ENCODE measurements at places on chromosomes 2 and 18.
A peak's percentile ranks its signal among the peaks of the same experiment; 100 is the strongest.

GRCh38 chr2:13474538-13474937 is 757.8 kb downstream of the TRIB2 start:
- no peaks in the 10 kb centered on the region for H3K4me1 ChIP-seq
- DNase-seq = no peak
- no peaks in the 10 kb centered on the region for H3K27me3 ChIP-seq
- no peak overlapping the region for H3K4me3 ChIP-seq
- no peaks in the 10 kb centered on the region for H3K36me3 ChIP-seq

DNA sequence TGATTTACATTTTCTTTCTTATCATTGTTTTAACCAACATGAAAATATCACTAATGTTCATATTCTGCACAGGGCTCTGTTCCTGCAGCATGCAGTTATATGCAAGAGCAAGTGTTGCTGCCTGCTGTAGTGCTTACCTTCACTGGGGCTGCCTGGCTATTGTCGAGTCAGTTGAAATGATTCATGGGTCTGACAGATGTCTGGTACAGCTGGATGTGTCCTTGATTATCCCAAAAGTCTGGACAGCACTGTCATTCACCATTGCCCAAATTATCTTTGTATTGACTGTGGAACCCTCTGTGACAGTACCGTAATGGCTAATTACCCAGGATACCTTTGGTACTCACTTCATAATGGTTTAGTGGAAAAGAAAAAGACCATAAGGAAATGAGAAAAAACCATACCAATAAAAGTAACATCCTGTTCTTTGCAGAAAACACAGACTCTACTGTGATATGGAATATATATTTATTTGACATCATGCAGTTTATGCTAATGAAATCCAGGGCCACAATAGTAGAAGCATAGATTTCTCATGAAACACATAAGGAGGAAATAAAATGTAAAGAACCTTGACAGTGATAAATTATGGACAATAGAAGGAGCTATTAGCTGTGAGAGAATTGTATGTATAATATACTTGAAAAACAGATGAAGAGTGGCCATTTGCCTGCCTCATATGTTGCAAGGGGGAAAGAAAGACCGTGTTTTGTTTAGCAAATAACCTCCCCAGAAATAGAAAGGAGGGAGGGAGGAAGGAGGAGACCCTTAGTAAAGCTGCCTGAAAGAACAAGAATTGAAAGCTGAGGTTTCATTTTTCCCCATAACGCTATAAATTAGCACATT is 249.8 kb upstream of the ATP5MC3 start:
- no peaks in the 10 kb centered on the region for H3K4me1 ChIP-seq
- H3K4me3 ChIP-seq = no peak overlapping the region
- no peaks in the 10 kb centered on the region for H3K27me3 ChIP-seq

DNA sequence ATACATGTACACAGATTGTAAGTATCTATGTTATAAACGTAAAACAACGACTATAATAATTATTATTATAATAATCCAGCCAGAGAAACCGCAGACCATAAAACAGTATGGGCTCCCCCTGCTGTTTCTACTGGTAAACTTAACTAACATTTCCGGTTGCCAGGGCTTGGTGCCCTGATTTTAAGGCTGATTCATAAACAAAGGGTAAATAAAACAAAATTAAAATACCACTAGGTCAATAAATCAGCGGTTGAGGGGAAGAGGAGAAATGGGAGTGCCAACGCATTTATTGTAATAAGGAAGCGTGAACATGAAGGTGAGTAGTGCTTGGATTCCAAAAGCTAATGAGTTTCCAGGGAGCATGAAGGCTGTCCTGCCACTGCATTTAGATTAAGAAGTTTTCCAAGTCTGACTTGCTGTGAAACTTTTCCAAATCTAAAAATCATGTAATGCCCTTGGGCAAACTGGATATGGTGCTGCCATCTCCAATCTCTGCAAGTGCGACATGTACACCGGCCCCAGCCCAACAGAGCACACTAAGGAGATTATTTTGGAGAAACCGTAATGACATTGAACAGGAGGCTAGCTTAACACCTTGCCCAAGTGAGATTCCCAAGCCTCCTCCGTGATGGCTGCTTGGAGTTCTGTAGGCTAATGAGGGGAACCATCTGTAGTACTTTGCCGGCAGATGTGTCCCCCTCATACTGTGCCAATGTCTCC is 50.7 kb upstream of the HNRNPA3 start:
- H3K27ac ChIP-seq = no peak overlapping the region
- H3K4me1 ChIP-seq = peaks cover 10% of the 10 kb centered on the region
- H3K4me3 ChIP-seq = no peak overlapping the region

DNA sequence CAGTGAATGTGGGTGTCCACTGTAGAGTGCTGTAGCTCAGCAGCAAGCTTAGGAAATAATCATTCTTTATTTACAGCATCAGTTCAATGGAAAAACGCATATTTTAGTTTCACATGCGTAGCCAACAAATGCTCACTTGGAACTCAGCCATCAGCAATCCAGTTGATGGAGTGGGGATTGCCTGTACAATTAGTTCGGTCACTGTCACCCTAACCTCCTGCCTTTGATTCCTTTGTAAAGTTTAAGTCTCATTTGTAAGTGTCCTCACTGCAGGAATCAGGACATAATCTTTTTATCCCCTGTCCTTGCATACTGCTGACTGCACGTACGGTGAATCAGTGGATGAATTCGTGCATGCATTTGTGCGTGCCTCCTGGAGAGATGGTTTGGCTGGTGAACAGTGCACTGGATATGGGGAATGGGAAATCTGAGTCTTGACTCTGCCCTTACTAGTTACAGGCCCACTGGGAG is 55.9 kb downstream of the RAB31 start:
- DNase-seq = peak; percentile 2
- no peaks in the 10 kb centered on the region for H3K36me3 ChIP-seq
- H3K27me3 ChIP-seq = no peaks in the 10 kb centered on the region
- H3K4me3 ChIP-seq = no peak overlapping the region

DNA sequence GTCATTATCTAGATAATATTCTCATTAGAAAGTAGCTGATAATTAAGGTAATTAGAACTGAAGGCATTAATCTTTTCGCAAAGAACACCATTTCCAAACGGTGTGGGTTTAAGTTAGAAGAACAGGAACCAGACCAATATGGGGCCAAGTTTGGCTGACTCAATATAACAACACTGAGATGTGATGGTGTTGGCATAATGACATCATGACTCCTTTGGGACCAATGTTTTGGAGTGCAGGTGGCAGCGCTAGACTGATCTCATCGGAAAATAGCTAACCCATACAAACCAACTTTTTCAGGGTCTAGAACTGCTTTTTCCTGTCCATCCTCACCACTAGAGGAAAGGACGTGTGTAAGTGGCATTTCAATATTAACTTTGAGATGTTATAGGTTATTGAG is 1171.7 kb upstream of the ZEB2 start:
- H3K4me3 ChIP-seq = no peak overlapping the region
- no peak overlapping the region for H3K27ac ChIP-seq
- no peaks in the 10 kb centered on the region for H3K36me3 ChIP-seq
- no peaks in the 10 kb centered on the region for H3K4me1 ChIP-seq
- no peak for DNase-seq
- no peaks in the 10 kb centered on the region for H3K27me3 ChIP-seq

DNA sequence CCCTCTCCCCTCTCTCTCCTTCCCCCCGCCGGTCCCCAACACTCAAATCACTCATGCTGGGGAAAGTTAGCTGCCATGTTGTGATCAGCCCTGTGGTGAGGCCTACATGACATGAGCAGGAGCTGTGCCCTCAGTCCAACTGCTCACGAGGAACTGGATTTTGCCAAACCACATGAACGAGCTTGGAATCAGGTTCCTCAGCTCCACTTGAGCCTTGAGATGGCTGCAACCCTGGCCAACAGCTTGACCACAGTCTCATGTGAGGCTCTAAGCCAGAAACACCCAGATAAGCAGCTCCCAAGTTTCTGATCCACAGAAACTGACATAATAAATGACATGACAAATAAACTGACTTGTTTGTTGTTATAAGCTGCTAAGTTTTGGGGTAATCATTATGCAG is 38.4 kb downstream of the ARL4C start:
- H3K36me3 ChIP-seq = no peaks in the 10 kb centered on the region
- no peak for DNase-seq
- no peak overlapping the region for H3K4me3 ChIP-seq
- H3K27ac ChIP-seq = no peak overlapping the region

GRCh38 chr18:40049716-40050115 is 1905.3 kb upstream of the PIK3C3 start:
- DNase-seq = no peak
- no peaks in the 10 kb centered on the region for H3K36me3 ChIP-seq
- no peak overlapping the region for H3K27ac ChIP-seq
- no peak overlapping the region for H3K4me3 ChIP-seq
- H3K27me3 ChIP-seq = peaks cover 23% of the 10 kb centered on the region
- no peaks in the 10 kb centered on the region for H3K4me1 ChIP-seq

DNA sequence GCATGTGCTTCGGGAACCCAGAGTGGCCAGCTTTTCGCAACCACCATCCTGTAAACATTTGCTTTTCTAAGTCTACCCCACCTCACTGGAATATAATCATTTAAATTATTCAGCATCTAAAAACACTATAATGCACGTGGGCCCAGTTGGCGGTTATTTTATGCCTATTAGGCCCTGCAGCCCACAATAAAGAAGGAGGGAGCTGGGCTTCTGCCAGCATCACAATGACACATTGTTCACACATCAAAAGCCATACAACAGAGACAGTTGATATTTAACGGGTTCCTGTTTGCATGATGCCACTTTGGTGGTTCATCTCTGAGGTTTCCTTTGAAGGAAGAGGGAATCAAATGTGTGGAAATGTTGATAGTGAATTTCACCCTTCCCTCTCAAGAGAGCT is 916.0 kb upstream of the CELF4 start:
- H3K4me1 ChIP-seq = no peaks in the 10 kb centered on the region
- no peaks in the 10 kb centered on the region for H3K36me3 ChIP-seq
- no peak for DNase-seq
- H3K27ac ChIP-seq = no peak overlapping the region

GRCh38 chr2:112972423-112973086 is 5.3 kb upstream of the IL36G start:
- no peaks in the 10 kb centered on the region for H3K4me1 ChIP-seq
- H3K36me3 ChIP-seq = no peaks in the 10 kb centered on the region
- H3K27me3 ChIP-seq = peaks cover 79% of the 10 kb centered on the region

DNA sequence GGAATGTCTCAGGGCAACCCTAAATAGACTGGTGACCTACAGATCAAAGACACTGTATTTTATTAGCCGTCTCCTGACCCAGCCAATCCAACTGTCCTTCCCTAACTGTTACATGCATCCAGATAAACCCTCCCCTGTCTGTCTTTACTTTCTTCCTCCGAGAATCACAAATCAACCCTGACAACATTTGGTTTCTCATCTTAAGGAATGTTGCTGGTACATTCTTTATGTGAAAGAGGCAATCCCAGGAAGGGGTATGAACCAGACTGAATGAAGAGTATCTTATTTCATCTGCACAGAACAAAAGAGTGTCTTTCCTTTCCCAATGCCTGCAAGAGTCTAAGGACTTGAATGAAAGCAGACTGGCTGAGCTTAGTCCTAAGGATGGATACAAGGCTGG is 113.9 kb upstream of the LTBP1 start:
- DNase-seq = no peak
- H3K4me1 ChIP-seq = no peaks in the 10 kb centered on the region
- H3K27me3 ChIP-seq = no peaks in the 10 kb centered on the region

DNA sequence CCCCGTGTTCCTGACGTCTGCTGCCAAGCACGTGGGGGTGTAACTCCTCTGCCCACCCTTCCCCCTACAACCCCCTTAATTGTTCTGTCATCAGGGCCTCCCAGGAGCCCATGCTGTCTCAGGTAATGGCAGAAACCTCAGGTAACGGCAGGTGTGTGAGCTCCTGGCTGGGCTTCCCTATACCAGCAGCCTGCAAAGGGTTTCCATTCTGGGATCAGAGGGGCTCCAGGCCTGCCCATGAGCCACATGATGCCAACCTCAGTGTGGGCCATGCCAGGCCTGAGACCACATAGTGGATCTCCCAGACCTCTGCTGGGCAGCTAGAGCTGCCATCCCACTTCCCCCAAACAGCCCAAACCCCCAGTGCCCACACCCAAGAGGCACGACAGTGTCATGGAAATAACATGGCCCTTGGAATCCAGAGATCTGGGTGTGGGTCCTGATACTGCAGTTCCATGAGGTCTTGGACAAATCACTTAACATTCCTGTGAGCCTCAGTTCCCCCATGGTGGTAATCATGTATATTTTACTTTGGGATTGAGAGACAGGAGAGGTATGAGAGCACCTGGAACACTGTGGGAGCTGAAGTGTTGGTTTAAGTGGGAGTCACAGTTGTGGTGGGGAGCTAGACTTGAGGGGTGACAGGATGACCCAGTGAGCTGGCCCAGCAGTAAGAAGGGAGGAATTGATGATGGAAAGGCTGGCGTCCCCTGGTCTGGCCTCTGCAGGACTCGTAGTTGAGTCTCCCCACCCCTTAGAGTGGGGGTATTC is 59.6 kb downstream of the ATOH8 start:
- peaks cover 5% of the 10 kb centered on the region for H3K27me3 ChIP-seq
- no peak for DNase-seq
- peaks cover 12% of the 10 kb centered on the region for H3K4me1 ChIP-seq
- no peaks in the 10 kb centered on the region for H3K36me3 ChIP-seq
- H3K4me3 ChIP-seq = no peak overlapping the region

DNA sequence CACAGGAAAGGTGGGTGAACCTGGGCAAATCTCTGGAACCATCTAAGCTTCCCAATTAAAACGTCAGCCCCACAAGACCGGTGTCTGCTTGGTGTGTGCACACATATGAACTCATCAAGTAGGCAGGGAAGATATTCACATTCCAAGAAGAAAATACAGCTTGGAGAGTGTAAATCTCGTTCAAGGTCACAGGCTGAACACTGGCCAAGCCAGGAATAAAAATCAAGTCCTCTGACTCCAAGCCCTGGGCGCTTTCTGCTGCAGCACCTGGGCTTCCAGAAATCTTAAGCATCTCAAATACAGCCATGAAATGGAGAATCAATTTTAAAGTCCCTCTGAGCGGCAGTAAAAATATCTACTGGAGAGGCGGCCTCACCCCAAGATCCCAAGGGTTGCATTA is 150.9 kb downstream of the TWIST2 start:
- no peaks in the 10 kb centered on the region for H3K4me1 ChIP-seq
- no peaks in the 10 kb centered on the region for H3K27me3 ChIP-seq
- H3K27ac ChIP-seq = no peak overlapping the region
- H3K4me3 ChIP-seq = no peak overlapping the region

- H3K36me3 ChIP-seq = no peaks in the 10 kb centered on the region
- no peak overlapping the region for H3K27ac ChIP-seq
- H3K27me3 ChIP-seq = no peaks in the 10 kb centered on the region
Observed at GRCh38 chr2:121783180-121783579, 27.7 kb downstream of the TSN start.
